ENCODE measurements at places on chromosomes 7 and 10.

- DNase-seq = no peak
These were observed 17.2 kb upstream of the PSMG3 start for GRCh38 chr7:1586827-1587705.

DNA sequence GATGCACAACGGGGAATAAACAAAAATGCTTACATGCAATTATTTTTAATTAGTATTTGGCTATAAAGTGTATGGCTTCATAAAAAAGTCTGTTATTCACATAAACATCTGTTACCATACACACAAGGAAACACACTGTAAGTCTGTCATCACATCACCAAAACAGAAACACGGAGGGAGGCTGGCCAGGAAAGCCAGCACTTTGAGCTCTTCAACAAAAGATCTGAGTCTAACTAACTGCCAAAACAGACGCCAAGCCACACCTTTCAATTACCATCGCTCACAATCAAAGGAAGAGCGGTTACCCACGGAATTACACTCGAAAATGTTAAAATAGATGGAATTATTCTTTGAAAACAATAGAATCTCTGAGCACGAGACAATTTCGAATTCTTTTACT lies 49.2 kb upstream of the MGMT start:
- DNase-seq = no peak

GRCh38 chr7:15723841-15724240 lies 37.4 kb upstream of the MEOX2 start:
- no peak for DNase-seq

- no peak for DNase-seq
These were observed 27.3 kb downstream of the PFKP start for GRCh38 chr10:3094609-3095036.

- no peak for DNase-seq
These were observed 170.6 kb upstream of the GRB10 start for GRCh38 chr7:50953303-50953702.

GRCh38 chr10:80141696-80142460 lies 9.3 kb downstream of the PLAC9 start:
- DNase-seq = no peak

DNA sequence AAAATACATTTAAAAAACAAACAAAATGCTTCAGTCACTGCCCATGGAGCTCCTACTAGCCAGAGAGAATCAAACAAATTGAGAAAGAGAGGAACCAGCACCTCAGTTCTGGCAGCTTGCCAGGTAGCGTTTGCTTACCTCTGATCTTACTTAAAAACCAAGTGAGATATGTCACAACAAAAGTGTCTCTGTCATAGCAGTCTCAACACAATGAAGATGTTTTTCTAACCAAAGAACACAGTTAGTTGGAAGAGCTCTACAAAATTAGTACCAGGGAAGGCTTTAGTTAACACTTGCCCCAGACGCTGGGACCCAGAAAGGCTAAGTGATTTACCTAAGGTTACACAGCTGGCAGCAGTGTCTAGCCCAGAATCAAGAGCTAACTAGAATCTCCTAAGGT lies 3.4 kb downstream of the DOCK4 start:
- peak; percentile 27 for DNase-seq

GRCh38 chr10:13272164-13272571 lies 27.7 kb downstream of the PHYH start:
- no peak for DNase-seq

DNA sequence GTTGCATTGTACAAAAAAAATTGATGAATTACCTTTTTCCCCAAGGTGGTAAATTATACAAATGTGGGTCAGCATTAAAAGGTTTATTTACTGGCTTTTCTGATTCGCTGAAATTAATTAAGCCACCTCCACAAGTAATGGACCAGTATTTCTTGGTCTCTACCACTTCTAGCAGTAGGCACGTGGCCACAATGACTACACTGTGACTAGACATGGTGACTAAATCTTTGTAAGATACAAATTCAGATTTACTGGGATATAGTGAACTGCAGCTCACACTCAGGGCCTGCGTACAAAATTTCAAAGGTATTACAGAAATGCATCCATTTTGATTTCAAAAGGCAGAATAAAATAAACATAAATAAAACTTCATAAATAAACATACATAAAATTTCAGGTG lies 10.9 kb downstream of the HPSE2 start:
- no peak for DNase-seq

- DNase-seq = no peak
These were observed 337.7 kb upstream of the AOAH start for GRCh38 chr7:37061849-37062559.

- no peak for DNase-seq
These were observed 44.0 kb downstream of the HIPK2 start for GRCh38 chr7:139733751-139734150.

GRCh38 chr10:112964482-112964881 lies 14.4 kb downstream of the TCF7L2 start:
- no peak for DNase-seq

DNA sequence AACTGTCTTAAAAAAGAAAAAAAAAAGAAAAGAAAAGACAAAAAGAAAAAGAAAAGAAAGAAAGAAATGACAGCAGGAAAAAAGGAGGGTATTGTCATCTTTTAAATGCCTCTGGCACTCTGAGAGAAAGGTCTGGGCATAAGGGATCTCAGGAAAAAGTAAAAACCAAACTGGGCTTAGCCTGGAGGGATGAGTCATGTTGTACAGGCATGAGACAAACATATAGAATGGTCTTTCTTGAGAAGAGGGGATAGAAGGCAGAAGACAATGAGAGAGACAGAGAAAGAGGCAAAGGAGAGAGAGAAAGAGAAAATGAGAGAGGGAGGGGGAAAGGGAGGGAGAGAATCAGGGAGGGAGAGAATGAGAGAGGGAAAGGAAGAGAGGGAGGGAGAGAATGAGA lies 32.3 kb upstream of the KCNMA1 start:
- no peak for DNase-seq

DNA sequence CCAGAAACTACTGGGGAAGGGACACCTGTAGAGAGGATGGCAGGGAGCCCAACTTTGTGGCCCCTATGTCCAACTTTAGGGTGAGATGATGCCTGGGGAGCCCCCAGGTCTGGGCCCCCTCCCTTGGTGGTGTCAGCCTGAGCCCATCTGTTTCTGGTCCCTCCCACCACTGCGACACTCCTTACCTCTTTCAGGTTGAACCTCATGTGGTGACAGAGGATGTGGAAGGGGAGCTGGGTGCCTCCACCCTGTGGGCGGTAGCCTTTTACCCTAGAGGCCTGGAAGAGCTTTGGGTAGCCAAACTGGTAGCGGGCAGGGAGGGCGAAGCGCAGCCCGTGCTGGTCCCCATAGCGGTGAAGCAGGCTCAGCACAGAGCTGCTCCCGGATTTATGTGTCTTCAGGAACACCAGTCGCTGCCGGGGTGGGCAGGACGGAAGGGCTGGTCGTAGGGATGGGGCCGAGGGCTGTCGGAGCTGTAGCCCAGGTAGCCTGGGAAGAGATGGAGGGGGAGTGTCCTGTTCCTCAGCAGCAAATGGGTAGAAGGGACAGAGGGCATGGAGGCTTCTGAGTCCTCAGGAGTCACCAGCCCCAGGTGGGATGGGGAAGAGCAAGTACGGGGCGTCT lies 2.0 kb downstream of the GAL3ST4 start:
- peak; percentile 45 for DNase-seq

GRCh38 chr10:25561758-25562157 lies 372.3 kb upstream of the MYO3A start:
- DNase-seq = no peak

DNA sequence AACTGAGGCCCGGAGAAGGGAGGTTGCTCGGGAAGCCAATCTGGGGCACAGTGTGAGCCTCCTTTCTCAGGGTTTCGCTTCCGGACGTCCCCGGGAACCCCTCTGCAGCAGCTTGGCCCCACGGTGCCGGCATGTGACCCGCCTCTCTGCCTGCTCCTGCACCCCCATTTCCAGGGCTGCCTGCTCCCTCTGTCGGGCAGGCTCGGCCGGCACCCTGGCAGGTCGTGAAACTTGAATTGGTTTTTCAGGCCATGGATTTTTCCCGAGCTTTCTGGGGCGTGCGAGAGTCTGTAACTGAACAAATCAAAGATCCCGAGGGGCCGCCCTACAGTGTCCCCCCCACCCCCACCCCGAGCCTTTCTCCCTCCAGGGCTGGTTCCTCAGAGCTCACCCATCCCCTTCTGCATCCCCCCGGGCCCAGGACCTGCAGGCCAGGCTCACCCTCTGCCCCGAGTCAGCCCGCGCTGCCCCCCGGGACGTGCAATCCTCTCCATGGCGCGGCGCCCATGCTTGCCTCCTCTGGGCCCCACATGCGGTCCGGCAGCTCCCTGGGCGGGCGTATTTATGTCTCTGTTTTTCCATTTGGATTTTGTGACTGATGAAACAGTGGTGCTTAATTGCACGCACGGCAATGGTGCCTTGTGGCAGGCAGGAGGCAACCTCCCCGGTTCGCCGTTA lies 58.1 kb downstream of the UNCX start:
- no peak for DNase-seq

DNA sequence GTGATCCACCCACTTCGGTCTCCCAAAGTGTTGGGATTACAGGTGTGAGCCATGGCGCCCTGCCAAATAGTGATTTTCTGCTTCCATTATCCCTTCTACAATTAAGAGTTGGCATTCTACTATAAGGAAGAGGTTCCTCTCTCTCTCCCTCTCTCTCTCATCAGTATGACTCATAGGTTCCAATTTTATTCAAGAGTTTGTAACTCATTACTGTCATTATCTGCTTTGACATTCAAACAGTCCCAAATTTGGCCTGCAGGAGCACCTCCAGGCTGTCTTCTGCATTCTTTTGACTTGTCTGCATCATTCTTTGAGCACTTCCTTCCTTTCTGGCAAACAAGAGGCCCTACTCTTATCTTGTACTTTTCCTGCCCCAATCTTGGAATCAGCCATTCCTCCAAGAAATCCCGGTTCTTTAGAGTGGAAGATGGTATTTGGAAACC lies 33.2 kb upstream of the CALU start:
- DNase-seq = no peak

GRCh38 chr10:30675791-30676718 lies 46.5 kb upstream of the LYZL2 start:
- no peak for DNase-seq

DNA sequence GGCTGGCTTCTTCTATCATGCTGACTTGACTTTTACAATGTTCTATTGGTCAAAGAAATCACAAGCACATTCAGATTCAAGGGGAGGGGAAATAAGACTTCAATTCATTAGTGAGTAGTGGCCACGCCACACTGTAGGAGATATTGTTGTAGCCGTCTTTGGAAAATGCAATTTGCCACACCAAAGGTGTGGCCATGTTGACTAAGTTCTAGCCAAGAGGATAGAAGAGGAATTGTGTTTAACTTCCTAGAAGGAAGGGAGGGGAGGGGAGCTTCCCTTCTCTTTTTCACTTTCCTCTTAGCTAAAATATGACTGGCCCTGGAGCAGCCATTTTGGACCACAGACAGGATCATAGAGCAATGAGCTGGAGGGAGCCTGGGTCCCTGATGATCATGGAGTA lies 3.4 kb upstream of the PRKAR2B start:
- DNase-seq = no peak

DNA sequence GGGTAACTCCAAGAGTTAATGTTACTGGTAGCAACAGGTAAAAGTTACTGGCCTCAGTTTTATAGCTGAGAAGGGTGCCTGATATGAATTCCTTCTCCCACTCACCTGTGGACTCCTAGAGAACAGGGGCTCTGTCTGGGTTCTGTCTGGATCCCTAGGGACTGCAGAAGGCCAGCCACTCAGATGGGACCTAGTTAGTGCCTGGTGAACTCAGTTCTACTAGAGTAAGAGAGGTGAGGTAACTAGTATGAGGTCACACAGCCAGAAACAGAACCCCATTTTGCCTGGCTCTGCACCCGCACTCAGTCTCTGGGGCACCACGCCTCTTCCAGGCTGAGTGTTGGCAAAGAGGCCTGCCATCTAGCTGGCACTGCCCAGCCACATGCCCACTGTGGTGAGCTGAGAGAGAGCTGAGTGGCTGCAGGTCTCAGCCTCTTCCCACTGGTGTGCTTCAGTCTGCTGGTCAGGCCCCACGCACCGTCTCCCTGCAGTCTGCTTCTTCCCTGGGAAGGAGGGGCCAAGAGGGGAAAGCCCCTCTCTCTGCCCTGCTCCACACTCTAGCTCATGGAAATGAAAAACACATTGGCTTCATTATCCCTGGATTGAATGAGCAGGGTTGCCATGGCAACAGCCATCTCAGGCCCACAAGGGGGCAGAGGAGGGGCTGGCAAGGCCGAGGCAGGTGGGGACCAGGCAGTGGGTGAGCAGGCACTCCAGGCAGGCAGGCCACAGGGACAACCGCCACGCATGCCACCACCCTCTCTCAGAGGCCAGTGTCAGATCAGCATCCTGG lies 110.6 kb downstream of the ZMIZ1 start:
- no peak for DNase-seq

- no peak for DNase-seq
These were observed 761.9 kb downstream of the TYW1 start for GRCh38 chr7:67758551-67758950.

DNA sequence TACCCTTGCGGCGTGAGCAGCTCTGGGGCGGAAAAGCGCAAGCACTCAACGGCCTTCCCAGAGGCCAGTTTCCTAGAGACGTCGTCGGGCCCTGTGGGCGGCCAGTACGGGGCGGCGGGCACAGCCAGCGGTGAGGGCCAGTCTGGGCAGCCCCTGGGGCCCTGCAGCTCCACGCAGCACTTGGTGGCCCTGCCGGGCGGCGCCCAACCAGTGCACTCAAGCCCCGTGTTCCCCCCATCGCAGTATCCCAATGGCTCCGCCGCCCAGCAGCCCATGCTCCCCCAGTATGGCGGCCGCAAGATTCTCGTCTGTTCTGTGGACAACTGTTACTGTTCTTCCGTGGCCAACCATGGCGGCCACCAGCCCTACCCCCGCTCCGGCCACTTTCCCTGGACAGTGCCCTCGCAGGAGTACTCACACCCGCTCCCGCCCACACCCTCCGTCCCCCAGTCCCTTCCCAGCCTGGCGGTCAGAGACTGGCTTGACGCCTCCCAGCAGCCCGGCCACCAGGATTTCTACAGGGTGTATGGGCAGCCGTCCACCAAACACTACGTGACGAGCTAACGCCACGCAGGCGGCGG lies 12.6 kb downstream of the TRIM8 start:
- DNase-seq = no peak

GRCh38 chr10:132068431-132069121 lies 2.8 kb downstream of the JAKMIP3 start:
- no peak for DNase-seq

- no peak for DNase-seq
These were observed 750.3 kb downstream of the ANKRD7 start for GRCh38 chr7:118974836-118975235.

- no peak for DNase-seq
These were observed 31.1 kb downstream of the ENKUR start for GRCh38 chr10:24984906-24985305.

- DNase-seq = no peak
These were observed 41.8 kb upstream of the COL1A2 start for GRCh38 chr7:94352887-94353286.

All from CD4-positive, alpha-beta T cell treated with Interleukin-10 for 1 hour (primary cell).